ENCODE measurements at places on chromosomes 12 and 14.

DNA sequence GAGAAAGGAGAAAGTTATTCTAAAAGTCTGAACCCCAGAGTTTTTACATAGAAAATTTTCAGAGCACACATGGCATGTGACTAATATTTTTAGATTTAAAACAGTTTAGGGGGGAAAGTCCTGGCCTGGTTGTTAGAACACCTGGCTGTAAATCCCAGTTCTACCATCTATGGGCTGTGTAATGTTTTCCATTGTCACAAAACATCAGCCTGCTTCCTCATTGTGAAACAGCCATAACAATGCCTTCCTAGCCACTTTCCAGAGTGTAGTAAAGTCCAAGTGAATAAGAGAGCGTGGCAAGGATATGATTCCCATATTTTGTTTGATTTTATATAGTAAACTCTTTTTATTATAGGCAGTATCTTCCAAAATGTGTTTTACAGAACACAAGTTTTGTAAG, 310.0 kb upstream of the DCN start:
- no peak for DNase-seq

DNA sequence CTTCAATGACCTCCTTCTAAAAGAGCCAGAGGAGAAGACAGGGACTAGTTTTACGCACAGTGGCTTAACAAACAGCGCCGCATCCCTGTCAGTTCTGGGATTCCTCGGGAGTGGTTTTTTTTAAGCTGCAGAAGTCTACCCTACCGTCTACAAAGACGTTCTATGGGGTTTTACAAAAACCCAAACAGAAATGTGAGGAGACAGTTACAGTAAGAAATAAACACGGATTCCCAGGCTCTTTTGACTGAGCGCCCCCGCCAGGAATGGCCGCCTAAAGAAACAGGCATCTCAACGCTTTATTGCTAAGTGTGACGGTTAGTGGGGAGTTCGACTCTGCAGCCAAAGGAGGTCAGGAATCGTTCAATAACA, 484 bp downstream of the ALKBH1 start:
- DNase-seq = no peak

- DNase-seq = no peak
Measured at GRCh38 chr14:96906434-96906833, 109.3 kb downstream of the VRK1 start.

DNA sequence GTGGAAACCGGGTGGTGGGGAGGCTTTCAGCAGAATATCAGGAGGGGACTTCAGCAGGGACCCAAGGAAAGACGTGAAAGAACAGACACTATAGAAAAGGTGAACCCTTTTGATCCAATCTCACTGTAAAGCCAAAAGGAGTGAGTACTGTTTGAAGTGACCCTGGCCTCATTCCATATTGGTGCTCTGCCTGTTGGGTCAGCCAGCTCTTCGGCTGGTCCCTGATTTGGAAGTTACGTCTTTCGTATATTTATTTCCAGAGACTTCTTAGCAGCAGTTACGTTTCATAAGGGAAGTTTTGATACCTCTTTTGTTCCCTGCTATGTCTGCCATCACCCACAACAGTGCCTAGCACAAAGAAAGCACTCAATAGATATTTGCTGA, 21.9 kb downstream of the WNT5B start:
- DNase-seq = no peak

DNA sequence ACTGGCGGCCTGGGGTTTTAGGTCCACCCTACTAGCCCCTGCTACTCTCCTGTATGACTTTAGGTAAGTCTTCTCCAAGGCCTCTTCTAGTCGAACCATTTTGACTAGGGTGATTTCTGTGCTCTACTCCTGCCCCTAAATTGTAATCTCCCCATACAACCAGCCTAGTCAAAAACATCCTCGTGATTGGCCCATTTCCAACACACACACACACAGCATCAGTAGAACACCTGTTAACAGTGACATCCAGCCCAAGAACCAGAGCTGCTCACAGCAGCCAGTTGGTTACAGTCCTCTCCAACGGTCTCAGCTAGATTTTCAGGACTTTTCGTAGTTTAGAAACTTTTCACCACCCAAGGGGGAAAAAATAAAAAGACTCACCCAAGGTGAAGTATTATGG, 30.9 kb downstream of the NT5DC3 start:
- no peak for DNase-seq

DNA sequence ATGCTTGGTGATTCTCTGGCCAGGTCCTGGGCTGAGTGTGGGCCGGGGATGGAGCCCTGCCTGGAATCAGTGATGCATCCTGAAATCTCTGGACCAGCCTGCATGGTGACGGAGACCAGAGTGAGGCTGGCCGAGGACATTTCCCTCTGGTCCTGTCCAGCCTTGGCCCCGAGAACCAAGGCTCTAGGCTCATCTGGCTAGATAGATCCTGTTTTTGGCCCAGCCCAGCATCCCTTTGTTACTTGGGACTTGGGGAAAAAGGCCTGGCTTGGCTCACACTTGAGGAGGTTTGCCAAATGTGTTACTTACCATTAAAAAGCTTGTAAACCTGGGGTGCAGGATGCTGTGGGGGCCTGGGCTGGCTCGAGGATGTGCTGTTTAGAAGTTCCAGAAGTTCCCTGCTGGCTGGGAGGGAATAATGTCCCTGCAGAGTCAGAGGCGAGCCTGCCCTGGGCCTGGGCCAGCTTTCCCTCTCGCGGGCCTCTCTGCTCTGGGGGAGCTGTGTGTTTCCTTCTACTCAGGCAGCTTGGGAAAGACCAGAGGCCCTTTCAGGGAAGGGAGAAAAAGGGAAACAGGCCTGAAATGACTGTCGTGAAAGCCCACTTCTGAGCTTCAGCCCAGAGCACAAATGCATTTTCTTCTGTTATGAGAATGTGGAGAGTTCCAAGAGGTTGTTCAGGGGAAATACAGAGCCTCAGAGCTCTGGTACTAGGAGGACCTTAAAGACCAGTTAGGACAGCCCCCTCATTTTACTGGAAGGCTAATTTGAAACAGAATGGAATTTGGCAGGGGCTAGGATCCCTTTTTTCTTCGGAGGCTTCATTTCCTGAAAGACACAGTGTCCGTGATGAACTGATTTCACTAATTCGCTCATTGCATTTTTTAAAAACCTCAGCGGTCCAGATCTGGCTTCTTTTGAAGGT, 47.2 kb upstream of the CTDSP2 start:
- no peak for DNase-seq

DNA sequence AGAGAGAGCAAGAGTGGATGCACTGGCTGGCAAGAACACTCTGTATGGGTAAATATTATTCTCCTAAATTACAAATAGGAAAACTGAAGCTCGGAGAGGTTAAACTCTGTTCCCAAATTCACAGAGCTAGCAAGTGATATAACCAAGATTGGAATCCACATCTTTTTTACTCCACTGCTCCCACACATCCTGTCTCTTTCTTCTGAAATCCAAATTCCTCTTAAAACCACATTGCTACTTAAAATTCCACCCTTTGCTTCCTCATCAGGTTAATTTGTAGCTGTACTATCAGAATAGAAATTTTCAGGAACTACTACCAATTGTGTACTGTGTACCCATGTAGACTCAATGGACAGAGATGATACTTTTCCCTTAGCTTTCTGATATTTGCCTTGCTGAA, 74.4 kb downstream of the ARMH4 start:
- DNase-seq = no peak

DNA sequence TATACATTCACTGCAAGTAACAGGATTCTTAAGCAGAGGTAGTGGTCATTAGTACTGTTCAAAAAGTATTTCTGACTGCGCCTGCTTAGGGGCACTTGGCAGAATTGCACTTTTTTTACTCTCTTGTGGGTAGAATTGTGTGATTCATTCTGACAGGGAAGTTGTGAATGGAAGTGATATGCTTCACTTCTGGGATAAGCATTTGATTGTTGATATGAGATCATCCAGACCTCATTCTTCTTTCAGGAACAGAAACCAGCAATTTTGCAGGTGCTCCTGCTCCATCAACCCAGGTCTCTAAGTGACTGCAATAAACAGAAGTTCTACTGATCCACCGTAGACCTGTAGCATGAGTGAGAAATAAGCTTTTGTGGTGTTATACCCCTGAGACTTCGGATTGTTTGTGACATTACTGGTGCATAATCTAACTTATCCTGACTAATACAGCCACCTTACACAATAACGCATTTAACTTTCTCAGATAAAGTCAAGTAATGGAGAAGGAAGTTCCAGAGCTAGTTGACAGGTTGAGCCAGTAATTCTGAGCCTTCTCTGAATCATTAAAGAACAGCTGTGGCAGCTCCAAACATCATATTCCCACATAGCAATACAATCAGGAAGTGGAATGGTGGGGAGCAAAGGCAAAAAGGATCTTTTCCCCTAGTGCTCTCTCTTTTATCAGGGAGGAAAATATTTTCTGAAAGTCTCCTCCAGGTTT, 387.9 kb downstream of the SYT1 start:
- no peak for DNase-seq

GRCh38 chr14:20492486-20492885, 12.9 kb upstream of the RNASE10 start:
- no peak for DNase-seq

DNA sequence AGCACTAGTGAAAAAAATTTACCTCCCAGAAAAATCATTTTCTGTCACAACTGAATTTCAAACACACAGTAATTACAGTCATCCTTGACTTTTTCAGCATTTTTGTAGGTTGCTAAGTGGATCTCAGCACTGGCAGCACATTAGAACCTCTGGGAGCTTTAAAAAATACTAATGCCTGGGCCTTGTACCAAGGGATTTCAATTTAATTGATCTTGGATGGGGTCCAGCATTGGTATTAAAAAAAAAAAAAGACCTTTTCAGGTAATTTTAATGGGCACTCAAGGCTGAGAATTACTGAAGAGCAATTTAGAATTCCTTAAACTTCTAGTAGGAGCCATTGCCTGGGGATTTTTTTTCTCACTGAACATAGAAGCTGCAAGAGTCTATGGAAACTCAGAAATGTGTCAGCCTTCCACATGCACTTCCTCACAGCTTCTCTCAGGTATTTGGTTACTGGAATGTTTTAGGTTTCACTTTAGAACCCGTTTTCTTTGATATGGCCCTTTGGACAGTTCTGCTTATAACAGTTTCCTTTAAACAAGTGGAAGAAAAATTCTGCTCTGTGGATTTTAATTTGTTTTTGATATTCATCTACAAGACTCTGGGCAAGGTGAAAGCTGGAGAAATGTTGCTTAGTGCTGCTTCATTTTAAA, 88.5 kb upstream of the DACT1 start:
- no peak for DNase-seq

DNA sequence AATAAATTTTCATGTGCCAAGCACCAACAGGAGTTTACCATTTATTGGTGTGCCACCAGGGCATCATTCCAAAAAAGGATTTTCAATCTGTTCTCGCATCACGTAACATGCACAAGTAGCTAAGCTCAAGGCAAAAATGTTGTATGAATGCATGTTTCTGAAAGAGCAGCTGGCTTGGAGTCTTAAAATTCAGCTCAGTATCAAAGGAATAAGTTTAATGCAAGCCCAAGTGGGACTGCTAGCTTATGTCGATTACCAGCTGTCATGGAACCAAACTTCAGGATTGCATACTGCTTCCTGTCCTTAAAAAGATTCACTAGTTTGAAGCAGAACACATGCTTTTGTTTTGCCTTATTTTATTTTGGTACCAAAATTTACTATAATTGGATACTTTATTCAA, 437.0 kb downstream of the FSCB start:
- DNase-seq = no peak

GRCh38 chr12:106307181-106307580, 4.6 kb downstream of the TCP11L2 start:
- DNase-seq = no peak

- DNase-seq = no peak
Measured at GRCh38 chr14:57816568-57817284, 49.2 kb downstream of the SLC35F4 start.

DNA sequence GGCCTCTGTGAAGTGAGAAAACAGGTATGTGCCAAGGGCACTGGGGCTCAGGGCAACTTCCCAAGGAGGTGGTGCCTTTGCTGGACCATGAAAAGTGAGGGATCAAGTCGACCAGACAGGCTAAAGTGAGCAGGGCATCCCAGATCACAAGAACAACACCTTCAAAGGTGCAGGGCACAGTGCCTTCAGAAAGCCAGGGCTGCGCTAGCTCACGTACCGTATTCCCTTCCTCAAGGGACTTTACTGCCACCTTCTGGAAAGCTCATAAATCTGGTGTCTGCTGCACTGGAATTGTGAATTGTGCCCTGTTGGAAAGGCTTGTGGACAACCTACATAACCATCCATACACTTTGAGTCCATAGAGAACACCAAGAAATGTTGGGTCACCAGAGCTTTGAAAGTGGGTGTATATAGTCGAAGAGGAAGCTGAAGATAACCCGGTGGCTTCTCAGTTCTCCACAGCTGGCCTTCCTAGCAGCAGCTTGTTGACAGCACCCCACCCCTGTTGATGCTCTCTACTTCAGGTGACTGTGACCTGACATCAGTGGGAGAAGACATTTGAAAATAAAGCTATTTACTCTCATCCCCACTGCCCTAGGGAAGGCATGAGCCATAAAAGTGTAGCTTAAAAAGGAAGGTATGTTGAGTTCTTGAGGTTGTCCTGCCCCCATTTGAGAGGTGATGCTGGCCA, 24.5 kb downstream of the FIGNL2 start:
- DNase-seq = no peak

DNA sequence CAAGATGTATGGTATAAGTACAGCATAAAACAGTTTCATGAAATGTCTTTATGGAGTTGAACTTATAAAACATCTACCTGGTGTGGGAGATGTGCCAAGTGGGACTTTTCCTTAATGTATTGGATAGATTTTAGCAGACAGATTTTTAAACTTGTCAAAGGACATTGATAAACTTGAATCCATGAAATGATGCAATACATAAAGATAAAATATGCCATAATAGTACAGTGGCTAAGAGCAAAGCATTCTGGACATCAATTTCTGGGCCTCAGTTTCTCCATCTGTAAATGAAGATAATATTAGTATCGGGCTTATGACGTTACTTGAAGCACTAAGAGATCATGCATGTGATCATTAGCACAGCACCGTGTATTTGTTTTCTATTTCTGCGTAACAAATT, 45.4 kb downstream of the NKX2-1 start:
- DNase-seq = no peak

DNA sequence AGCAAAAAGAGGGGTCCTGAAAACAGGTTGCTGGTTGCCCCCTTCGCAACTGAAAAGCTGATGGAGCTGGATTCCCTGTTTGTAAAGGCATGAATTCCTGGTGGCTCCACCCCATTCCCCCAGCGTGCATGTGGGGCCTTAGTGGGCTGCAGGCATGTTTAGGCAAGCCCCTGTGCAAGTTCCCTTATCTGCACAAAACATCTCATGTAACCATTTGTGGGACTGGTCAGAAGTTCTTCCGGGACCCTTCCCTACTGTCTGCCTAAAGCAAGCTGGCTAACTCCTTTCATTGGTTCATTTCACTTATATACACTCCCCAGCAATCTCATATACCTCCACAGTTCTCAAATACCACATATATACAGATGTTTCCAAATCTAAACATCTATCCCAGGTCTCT, 24.0 kb upstream of the HIGD1C start:
- no peak for DNase-seq

- no peak for DNase-seq
Measured at GRCh38 chr12:20426191-20426590, 57.9 kb downstream of the PDE3A start.

GRCh38 chr14:66022526-66022925, 463.6 kb upstream of the CCDC196 start:
- no peak for DNase-seq
